ENCODE measurements at places on chromosomes 3 and 15.

- DNase-seq: no peak
These were observed 53.2 kb downstream of the CCDC54 start for GRCh38 chr3:107430214-107430995.

DNA sequence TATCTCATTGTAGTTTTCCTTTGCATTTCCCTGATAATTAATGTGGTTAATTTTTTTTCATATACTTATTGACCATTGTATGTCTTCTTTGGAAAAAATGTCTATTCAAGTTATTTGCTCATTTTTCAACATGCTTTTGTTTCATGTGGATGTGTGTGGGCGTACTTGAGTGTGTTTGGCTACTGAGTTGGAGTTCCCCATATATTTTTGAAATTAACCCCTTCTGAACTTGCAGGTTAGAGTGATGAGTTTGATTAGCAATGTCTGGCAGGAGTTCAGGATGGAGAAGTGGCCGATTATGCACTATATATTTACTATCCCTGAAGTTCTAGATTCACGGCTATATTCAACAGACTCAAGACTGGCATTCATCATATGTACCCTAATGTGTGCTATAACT is 250.4 kb upstream of the TTC14 start:
- no peak for DNase-seq

DNA sequence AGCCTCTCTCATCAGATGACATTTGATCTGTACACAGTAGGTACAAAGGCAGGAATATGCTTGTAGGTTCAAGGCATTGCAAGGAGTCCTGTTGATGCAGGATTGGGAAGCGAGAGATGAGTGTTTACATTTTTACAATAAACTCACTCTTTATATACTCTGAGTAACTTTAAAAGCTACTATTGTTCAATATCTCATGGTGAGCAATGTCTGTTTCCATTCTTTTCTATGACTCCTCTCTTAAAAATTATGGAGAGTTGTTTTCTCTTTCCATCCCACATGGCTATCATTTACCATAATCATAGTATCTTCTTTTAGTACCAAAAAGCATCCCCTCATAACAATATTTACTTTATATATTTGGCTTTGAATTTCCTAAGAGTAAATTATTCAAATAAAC is 314.0 kb upstream of the CDIN1 start:
- no peak for DNase-seq

DNA sequence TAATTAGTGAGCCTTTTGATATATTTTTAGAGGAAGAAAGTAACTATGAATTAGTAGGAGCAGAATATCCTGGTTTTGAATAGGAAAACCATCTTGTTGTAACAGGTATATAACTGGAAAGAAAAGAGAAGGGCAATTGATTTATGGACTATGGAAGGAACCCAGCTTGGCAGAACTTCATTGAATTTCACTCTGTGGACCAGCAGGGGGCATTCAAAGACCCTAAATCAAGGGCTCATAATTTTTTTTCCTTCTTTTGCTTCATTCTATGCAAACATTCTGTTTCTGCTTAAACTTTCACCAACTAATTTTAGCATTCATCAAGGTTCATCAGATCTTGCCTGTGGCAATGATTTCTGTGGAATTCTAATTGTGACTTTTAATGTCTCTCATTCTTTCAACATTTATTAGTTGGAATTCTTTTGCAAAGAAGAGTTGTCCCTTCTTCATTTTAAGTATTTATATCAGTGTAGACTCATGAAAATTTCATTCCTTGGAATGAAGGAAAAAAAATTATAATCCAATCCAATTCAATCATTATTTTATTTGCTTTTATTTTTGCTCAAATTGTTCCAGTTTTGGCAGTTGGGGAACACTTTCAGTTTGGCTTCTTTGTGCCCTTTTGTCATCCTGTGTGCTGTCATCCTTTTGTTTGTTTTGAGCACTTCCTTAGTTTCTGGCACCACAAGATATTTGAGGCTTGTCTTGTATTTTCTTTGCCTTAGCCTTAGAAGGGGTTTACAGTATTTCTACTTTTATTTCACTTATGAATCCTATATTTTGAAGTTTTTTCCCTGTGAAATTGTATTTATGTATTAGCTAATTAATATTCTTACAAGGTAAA is 30.4 kb downstream of the NXPE3 start:
- DNase-seq: no peak

DNA sequence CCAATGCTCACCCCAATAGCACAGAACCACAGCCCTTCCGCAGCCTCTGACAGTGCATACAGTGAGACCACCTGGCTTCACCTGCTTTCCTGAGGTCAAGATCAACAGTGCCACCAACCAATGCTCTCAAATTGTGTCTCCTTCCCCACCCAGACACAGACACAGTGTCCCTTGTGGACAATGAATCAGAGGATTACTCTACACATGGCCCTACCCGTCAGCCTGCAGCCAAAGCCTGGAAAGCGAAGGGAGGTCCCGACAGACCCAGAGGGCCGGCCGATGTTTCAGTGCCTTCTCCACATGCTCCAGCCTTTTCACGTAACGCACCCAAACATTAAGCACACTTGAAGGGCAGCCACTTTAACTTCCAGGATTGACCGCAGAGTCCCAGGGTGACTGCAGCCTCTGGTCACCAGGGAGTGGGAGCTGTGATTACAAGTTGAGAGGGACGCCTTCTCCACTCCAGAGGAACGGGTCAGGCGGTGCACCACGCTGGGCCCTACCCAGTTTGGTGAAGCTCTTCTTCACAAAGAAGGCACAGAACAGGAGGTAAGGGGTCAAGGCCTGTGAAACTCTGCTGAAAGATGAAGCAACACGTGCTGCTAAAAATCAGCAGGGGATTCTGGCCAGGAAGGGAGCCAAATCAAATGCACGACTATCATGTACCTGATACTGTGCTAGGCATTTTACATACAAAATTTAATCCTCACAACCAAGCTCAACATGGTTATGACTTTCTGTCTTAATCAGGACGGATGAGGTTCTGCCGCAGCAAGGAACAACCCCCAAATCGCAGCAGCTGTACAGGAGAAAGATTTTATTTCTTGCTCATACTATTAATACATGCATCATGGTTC is 17.2 kb downstream of the KLHL25 start:
- no peak for DNase-seq

- no peak for DNase-seq
These were observed 3.1 kb upstream of the GATA2 start for GRCh38 chr3:128496019-128496601.
